Aorta (tissue), 5 donors: ENCODE measurements at places on chromosomes 7 and 10. TPM values are rescaled to one million over a fixed set of nuclear protein-coding genes. Genes with fewer than 3 reads are reported as not detected.

The INTS15 gene
- total RNA-seq, result 22.1 TPM

The TLL2 gene
- 0.36 TPM for total RNA-seq

The DRGX gene
- not detected for total RNA-seq

The CPEB3 gene
- 7.4 TPM for total RNA-seq

The GIGYF1 gene
- 48.1 TPM for total RNA-seq

DNA sequence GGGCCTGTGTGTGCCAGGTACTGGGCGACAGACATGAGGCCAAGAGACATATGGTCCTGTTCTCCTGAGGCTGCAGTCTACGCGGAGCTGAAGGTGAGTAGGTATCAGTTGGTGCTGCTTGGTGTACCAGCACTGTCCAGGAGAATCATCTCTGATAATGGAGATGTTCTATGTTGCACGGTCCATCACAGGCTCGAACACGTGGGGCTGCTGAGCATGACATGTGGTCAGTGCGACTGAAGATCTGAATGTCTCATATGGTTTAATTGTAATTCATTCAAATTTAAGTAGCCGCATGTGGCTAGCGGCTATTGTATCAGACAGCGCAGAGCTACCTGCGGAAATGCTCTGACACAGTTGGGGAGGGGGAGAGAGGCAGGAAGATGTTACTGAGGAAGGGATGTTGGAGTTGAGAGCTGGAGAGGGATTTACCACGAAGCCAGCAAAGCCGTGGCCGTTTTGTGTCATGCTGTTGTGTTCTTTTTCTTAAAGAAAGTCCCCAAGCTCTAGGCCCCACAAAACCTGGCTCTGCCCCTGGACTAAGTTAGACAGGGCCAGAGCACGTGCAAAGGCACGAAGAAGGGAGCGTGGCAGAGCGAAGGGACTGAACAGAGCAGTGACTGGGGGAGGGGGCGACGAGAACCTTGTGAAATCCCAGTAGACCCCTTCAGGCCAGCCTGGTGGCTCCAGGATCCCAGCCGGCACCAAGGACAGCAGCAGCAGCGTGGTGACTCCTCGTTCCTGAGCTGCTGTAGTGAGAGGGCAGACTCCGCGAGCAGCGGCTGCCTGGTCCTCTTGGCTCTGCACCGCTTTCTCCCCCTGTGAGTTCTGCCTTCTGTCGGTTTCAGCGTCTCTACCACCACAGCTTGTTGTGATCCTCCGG lies 20.0 kb downstream of the SMKR1 start:
- no peaks in the 10 kb centered on the region for H3K36me3 ChIP-seq
- DNase-seq, result no peak
- no peaks in the 10 kb centered on the region for H3K27me3 ChIP-seq
- H3K4me1 ChIP-seq, result no peaks in the 10 kb centered on the region

GRCh38 chr7:132395361-132395760 lies 180.9 kb downstream of the PLXNA4 start:
- H3K27me3 ChIP-seq, result no peaks in the 10 kb centered on the region
- DNase-seq, result no peak
- no peak overlapping the region for H3K4me3 ChIP-seq
- H3K36me3 ChIP-seq, result no peaks in the 10 kb centered on the region
- no peaks in the 10 kb centered on the region for H3K4me1 ChIP-seq
- H3K27ac ChIP-seq, result no peak overlapping the region

DNA sequence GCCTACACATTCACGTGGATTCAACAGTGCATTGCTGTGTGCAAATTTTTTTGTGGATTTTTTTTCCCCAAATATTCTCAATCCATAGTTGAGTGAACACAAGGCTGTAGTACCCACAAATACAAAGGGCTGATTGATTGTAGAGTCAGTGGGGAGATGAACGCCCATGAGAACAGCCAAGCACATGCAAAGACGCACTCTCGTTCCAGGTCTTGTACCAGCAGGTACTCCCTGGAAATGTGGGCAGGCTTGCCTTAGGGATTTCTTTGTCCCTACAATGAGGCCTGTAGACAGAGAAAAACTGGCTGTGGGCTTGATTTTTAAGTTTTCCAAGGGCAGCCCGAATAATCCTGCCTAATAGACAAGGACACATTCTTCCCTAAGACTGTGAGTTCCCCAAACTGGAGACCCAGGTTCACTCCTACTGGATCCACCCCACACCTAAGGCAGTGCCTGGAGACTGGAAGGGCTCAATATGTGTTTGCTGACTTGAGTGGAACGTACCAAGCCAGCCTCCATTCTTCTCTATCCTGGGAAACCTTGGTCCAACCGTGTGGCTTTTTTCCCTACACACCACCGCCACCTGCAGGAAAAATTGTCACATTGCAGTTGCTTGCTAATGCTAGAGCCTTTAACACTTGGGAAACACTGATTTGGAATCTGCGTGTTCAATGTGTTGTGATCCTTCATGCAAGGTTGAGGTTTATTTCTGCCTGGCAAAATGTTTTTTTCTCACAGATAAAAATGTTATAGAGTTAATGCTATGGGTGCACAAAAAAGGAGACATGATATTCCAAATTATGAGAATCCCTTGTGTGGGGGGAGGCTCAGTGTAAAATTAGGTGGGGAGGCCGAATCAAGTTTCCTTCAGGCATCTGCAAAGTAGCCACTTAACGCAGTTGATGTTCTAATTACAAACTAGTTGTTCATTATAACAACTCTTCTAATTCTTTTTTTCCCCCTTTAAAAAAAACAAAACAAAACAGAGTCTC lies 49.3 kb downstream of the PPP1R17 start:
- no peaks in the 10 kb centered on the region for H3K27me3 ChIP-seq
- H3K36me3 ChIP-seq, result no peaks in the 10 kb centered on the region
- H3K4me3 ChIP-seq, result no peak overlapping the region
- DNase-seq, result no peak

The ITPRID1 gene
- total RNA-seq, result 0.09 TPM

The PSD gene
- 1.4 TPM for total RNA-seq

GRCh38 chr10:130333185-130333584 lies 197.0 kb downstream of the GLRX3 start:
- no peak overlapping the region for H3K27ac ChIP-seq
- no peaks in the 10 kb centered on the region for H3K4me1 ChIP-seq
- no peaks in the 10 kb centered on the region for H3K36me3 ChIP-seq
- H3K4me3 ChIP-seq, result no peak overlapping the region
- DNase-seq, result no peak
- H3K27me3 ChIP-seq, result no peaks in the 10 kb centered on the region

GRCh38 chr10:24569828-24570657 lies 153.6 kb downstream of the ARHGAP21 start:
- H3K4me1 ChIP-seq, result no peaks in the 10 kb centered on the region
- no peak overlapping the region for H3K27ac ChIP-seq
- no peaks in the 10 kb centered on the region for H3K36me3 ChIP-seq
- DNase-seq, result no peak
- H3K4me3 ChIP-seq, result no peak overlapping the region
